Stimulated activated CD4-positive, alpha-beta T cell treated with anti-CD3 and anti-CD28 coated beads, Interleukin-15, amount 100 ng/mL, for 48 hours (primary cell): ENCODE measurements at places on chromosomes 5 and 9.

DNA sequence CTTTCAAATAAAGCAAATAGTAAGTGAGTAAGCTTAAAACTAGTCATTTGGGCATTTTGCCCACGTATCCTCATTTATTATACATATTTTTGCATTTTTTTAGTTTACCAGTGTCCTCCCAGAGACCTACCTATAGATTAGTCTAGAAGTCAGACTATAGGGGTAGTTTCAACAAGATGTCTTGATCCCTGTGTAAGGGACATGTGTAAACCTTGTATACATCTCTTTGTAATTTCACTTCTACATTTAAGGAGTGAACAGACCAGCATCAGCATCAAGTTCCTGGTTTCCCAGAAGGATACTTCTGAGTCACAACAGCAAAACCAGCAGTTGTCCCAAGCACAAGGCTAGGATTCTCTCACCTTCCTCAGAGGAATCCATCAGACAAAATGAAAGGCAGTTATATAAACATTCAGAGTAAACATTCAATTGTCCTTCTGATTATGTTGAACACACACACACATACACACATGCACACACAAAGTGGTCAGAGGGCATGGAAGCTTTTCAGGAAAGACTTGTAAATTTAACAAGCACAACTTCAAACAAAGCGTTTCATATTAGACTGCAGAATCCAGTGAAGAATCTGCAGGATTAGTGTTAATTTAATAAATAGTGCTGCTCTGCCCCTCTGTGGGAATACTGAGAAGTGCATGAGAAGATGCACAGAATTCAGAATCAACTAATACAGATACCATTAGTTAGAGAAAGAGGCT lies 55.4 kb downstream of the HINT1 start:
- no peak for DNase-seq

DNA sequence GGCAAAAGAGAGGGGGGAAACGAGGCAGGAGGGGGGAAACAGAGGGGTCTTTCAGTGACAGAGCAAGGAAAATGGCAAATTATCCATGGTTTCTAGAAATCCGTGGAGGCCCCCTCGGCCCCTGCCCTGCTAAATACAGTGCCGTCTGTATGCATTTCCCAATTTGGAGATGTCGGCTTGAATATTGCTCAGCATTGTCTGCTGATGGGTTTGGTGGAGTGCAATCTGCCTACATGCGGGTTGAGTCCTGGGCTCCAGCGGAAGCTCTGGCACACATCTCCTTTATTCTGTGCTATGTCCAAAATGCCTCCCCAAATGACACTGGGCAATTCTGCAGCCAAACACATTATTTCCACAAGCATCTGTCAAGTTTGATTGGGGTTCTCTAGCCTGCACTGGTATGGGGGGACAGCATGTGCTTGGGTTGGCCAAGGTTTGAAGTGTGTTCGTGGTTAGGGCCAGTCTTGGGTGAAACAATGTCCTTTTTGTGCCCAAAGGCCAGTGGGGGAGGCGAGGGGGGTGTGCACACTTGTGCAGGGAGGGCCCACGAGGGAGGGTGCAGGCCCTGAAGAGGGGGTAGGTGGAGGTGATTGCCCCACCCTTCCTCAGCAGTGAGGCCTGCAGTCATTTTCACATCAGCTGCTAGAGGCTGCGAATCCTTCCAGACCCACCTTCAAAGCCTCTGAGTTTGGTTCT lies 6.2 kb upstream of the NEUROG1 start:
- DNase-seq: no peak

DNA sequence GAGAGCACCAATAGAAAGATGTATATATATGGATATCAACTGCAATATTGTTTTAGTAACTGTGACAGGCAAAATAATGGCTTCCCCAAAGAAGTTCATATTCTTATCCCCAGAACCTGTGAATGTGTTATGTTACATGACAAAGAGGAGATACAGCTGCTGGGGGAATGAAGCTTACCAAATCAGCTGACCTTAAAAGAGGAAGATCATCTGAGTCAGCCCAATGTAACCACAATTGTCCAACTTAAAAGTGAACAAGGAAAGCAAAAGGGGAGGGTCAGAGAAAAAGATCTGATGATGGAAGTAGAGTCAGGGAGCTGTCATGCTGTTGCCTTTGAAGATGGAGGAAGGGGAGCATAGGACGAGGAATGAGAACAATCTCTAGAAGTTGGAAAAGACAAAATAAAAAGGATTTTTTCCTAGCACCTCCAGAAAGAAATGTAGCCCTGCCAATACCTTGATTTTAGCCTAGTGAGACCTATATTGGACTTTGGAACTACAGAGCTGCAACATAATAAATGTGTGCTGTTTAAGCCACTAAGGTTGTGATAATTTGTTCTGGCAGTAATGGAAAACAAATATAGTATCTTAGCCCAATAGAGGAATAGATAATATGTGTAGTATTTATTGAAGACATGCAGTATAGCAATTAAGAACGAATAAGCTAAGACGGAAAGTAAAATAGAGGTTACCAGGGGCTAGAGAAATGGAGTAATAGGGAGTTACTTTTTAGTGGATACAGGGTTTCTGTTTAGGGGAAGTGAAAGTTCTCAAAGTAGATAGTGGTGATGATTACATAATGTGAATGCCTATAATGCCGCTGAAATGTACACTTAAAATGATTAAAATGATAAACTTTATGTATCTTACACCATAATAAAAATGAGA lies 115.9 kb downstream of the PIK3R1 start:
- no peak for DNase-seq

GRCh38 chr5:999032-999501 lies 9.5 kb upstream of the NKD2 start:
- DNase-seq: no peak

DNA sequence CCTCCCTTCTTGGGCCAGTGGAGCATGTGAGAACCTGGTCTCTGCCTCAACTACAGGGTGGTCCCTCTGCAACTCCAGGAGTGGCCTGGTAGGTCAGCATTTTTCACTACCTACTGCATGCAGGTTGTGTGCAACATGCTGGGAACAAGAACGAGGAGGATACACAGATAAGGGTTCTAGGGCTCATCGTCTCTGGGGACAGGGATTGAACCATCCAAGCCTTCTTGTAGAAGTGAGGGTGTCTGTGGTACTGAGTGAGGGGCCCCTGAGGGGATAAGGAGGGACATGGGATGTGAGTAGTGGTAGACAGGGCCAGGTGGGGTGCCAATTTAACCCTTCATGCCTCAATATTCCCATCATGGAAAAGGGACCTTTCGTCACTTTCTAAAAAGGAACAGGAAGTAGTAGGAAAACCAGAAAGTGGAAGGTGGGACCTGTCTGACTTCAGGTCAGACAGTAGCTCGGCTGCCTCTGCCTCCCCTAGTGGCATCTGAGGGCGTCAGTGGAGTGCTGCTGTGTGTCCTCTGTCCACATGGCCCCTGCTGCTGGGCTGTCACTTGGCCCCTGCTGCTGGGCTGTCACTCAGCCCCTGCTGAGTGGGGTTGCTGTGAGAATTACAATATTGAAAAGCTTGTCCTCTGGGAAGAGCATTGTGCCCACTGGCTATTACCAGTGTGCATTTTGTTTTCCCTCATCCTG lies 48.6 kb upstream of the RNU6ATAC start:
- no peak for DNase-seq

GRCh38 chr5:99105216-99105615 lies 176.4 kb upstream of the CHD1 start:
- no peak for DNase-seq

DNA sequence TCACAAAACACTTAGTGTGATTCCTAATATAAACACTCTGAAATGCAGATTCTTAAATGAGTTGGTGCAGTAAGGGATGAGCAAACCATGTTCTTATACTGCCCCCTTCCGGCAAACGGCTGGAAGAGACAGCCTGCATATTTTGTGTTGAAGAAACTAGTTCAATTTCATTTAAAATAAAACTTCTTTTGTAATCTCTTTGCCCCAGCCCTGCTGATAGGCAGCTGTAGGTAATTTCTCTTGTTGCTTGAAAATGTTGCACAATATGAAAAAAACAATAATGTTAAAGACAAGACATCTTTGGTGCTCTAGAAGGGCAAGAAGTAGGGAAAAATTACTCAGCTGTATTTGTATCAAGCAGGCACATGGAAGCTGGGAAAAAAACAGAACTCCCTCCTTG lies 89.7 kb upstream of the CCNG1 start:
- peak; percentile 35 for DNase-seq

- no peak for DNase-seq
Measured at GRCh38 chr9:110076894-110077725, 130.8 kb downstream of the C9orf152 start.

DNA sequence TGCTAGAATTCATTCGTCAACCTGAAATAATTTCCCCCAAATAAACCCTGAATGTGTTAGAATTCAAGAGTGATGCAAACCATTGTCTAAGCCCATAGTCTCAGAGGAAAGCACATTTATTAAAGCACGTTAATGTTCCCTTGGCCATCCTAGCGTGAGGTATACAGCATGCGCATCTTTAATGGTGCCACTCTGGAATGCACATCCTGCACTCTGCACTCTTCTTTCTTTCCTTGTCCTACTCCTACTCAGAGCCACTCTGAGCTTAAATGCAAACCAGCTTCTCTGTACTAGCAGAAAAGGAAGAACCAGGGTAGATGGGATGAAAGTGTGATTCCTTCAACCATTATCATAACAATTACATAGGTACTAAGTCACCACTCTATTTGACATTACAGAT lies 50.4 kb downstream of the ARL15 start:
- no peak for DNase-seq

DNA sequence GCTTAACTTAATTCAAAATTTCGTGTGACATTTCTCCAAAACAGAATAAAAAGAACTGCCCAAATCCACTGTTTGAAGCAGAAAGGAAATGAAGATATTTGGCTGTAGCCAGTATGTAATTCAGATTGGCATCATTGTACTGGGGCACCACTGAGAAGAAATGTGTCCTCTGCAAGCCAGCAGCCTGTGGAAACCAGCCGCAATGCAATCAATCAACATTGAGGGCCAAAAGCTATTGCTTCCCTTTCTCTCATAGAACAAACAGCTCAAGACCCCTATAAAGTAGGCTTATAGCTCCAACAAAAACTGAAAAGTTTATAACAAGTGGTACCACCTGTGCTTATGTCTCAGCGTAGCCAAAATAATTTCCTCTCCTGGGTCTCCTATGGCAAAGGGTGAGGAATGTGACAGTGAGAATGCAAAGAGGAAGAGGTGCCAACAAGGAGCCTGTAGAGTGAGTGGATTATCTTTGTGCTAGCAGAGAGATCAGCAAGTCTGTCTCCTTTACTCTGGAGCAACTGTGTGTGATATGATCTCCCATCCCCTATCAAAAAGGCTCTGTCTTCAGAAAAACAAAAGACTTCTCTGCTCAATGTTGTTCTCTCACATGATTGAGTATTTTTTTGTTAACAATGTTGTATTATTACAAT lies 1072.3 kb upstream of the DMAC1 start:
- no peak for DNase-seq

- DNase-seq: no peak
Measured at GRCh38 chr9:21683484-21684175, 118.8 kb upstream of the MTAP start.

DNA sequence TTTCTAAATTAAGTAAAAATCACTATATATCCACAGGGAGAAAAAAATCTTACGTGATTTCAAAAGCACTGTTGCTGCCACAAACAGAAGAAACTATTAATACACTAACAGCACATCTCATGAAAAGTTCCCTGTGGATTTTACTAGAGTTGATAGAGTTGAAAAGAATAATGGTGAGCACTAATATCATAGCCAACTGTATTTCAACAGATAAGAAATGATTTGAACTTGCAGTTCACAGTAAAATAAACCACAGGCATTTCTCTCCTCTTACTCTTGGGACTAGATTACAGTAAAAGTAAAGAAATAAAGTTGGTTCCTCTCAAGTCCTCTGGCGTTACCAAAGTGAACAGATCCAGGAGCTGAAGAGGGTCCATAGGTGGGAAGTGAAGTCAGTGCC lies 27.9 kb downstream of the AGTPBP1 start:
- no peak for DNase-seq

DNA sequence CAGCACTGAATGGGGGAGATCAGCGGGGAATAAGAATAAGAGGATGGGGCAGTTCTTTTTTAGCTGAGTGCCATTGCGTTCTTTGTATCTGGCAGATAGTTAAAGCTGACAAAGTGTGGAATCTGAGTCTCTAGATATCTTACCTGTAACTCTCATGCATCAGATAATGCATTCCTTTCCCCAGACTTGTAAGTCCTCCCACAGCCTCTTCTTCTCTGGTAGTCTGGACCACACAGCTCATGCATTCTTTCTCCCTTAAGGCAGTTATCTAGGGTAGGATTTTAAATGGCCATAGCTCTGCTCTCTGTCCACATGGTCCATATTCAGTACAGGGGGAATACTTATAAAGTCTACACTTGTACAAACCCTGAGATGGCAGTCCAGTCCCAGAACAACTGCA lies 54.0 kb upstream of the FGF10 start:
- DNase-seq: no peak

- DNase-seq: no peak
Measured at GRCh38 chr5:165559645-165560044, 2054.2 kb downstream of the MAT2B start.

DNA sequence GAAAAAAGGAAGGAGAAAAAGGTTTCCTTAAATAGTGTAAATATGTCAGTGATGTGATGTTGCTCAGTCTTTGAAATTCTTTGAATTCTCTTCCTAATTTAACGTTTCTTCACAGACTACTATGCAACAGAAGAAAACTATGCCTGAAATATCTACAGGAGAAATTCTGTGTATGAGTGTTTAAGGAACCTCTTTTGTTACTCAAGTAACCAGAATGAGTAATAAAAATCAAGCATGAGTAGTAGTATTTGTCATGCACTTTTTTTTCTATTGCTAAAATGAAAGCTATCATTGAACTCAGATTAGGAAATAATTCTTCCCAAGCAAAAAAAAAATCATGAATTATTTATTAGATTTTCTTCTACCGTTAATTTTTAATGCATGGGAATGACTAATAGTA lies 20.3 kb upstream of the THG1L start:
- no peak for DNase-seq

DNA sequence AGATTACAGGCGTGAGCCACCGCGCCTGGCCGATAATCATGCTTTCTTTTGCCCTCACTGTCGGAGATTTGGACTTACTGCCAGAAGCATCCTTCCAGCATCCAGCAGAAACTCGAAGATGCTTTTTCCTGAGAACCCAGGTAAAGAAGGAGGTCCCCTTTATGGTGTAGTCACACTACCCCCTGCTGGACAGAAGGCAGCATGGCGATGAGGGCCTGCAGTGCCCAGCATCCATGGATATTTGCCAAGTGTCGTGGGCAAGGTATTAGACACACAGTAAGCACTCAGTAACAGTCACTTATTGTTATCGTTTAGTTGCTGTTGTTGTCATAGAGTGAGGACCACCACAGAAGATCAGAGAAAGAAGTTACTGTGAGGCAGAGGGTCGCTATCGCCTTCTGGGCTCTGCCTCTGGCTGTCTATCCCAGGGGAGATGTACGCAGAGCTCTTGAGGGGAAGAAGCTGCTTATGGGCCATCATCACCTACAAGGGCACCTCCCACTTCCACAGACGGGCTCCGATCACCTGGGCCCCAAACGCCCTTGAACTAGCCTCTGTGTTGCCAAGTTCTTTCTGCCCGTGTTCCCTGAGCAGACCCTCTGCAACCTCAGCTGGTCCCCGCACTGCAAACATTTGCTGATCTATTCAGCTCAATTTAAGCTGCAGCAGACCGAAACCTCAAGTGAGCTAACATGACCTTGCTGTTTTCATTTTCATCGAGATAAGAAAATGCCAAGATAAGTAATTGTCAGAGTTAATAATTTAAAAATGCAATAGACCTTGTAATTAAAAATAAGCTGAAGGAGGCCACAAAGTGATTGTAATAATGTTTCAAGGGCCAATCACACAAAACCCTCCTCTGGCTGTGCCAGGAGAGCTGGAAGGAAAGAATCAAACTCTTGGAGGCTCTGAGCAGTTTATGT lies 23.9 kb downstream of the C5orf15 start:
- DNase-seq: peak; percentile 22

- DNase-seq: peak; percentile 64
Measured at GRCh38 chr5:40798012-40798800, at the start of gene PRKAA1. Gene PRKAA1 (minus strand): TSS chr5:40798374. CDS start chr5:40798189, 185 bp downstream.
